ENCODE measurements at places on chromosomes 3 and 15.

GRCh38 chr15:88178631-88179030 lies 77.9 kb downstream of the NTRK3 start:
- DNase-seq, result no peak

GRCh38 chr15:79896131-79896633 lies 632 bp downstream of the MTHFS start:
- no peak for DNase-seq

- DNase-seq, result no peak
Measured at GRCh38 chr3:157375342-157375986, 61.2 kb upstream of the PTX3 start.

DNA sequence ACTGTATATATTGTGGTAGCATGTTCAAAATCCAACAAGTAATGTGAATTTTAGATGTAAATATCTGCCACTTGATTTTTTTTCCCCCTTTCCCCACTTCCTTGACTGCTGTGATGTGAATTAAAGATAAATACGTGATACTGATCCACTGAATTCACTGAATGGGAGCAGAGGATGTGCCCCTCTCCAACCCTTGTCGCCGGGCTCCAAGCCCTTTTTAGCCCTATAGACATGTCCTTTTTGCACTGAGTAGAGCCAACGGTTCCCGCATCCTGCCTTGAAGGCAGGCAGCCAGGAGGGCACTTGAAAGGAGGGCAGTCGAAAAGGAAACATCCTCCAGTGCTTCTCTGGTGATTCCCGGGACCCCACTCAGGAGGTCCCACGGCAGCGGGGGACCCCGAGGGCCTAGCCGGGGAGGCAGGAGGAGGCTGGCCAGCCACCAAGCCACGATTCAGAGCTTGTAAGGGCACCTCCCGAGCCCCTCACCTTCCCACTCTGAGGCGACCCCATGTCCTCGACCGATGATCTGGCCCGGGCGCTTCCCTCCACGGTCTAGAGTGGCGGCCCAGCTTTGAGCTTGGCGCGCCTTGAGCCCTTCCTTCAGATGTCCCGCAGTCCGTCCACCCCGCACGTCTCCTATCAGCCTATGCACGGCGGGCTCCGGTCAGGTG lies 901 bp upstream of the MANF start:
- no peak for DNase-seq

GRCh38 chr3:150741497-150742140 lies 21.4 kb downstream of the SIAH2 start:
- no peak for DNase-seq

- DNase-seq, result no peak
Measured at GRCh38 chr3:29167180-29167579, 113.7 kb upstream of the RBMS3 start.

DNA sequence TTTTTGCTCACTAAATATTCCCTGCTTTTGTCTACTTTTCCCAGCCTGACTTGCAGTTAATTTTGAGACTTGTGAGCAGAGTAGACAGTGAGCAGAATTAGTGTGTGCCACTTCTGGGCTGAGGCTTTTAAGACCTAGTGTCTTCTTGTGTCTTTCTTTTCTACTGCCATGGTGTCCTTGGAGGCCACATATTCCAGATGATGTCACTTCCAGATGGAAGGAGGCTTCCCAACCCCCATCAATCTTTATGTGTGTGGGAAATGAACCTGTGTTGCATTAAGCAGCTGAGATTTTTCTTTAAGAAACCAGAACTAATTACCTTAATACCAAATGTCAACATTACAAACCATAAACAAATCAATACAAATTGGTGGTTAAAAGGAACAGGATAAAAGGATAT lies 774.7 kb upstream of the ROBO1 start:
- no peak for DNase-seq

- no peak for DNase-seq
Measured at GRCh38 chr3:30343861-30344260, 262.5 kb upstream of the TGFBR2 start.

DNA sequence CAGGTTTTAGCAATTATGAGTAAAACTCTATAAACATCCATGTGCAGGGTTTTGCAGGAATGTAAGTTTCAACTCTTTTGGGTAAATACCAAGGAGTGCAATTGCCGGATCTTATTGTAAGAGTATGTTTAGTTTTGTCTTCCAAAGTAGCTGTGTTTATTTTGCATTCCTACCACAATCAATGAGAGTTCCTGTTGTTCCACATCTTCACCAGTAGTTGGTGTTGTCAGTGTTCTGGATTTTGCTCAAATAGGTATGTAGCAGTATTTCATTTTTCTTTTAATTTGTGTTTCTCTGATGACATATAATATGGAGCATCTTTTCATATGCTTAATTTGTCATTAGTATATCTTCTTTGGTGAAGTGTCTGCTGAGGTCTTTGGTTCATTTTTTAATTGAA lies 185.1 kb upstream of the GALNT15 start:
- no peak for DNase-seq

GRCh38 chr3:11910971-11911531 lies 64.4 kb upstream of the TAMM41 start:
- no peak for DNase-seq

- DNase-seq, result no peak
Measured at GRCh38 chr15:92438471-92438870, 44.8 kb downstream of the ST8SIA2 start.

DNA sequence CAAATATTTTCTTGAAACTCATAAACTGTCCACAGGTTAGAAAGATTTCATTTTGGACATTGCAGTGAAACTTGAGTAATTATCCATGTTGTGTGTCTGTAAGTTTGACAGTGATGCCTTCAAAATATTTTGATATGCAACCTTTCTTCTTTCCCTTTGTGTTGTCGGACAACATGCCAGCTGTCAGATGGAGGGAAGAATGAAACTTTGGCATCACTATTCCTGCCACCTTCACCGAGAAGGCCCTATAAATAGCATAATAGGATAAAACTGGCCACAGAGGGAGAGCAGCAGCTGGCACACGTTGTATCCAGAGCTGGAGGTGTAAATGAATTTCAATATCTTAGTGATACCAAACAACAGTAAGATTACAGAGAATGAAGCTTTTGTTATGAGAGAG lies 436.7 kb upstream of the CFAP20DC start:
- no peak for DNase-seq

DNA sequence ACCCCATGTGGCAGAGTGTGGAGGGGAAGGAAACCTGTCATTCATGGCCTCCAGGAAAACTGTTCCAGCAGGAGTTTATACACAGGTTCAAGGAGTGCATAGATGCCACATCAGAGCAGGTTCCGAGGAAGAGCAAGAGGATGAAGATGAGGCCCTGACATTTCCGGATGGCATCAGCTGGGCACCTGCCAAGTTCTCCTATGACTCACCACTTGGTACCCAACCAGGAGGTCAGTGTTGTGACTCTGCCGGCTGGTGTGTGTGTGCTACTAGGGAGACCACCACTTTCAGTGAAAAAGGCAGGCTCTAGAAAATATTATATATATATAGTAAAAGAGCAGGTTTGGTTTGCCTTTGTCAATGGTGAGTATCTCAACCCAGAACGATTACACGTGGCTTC lies 69.3 kb downstream of the NTRK3 start:
- DNase-seq, result no peak

DNA sequence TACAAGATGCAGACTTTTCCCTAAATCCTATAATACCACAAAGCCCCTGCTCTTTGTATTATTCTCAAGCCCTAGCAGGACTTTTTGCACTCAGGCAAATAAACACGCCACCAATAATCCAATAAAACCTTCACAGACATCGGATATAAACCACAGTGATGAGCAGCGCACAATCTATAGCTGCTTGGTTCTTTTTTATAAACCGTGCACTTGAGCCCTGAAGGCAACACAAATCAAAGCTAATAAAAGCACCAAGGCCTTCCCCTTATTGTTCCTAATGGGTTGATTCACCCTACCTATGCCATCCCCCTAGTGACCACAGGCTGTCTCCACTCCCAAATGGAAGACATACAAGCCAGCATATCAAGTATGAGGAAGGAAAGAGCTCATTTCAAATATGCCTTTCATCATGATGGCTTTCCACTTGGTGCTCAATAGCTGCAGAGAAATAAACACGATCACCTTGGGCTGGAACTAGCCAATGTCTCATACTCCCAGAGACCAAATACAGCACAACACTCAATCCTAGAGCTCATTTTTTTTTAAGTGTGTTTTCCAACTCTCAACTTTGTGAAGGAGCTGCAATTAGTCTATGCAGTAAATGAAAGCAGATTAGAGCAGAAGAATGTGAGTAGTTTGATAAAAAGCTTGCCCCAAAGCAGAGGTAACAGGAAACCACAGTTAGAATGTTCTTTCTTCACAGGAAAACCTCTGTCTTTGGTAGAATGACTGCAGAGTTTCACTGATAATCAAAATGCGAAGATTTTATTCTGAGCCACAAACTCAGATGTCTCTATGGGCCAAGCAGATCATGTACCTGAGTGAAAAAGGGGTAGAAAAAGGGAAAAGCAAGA lies 573.9 kb downstream of the AGBL1 start:
- no peak for DNase-seq

GRCh38 chr15:67085237-67085817 lies 19.9 kb downstream of the SMAD3 start:
- no peak for DNase-seq

DNA sequence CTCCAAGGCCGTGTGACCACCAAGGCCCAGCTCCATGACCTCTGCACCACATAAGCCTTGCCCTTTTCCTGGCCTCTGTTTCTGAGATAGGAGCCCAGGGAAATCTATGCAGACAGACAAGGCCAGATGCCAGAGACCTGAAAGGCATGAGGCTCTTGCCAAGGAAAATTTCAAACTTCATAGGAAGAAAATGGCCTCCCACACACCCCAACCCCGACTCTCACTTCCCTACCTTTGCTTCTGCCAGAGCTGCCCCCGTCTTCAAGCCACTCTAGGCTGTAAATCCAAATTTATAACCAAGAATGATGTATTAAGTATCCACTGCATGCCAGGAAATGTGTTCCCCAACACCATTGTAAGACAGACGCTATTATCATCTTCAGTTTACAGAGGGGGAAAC lies 65.5 kb upstream of the HRH1 start:
- no peak for DNase-seq

- DNase-seq, result no peak
Measured at GRCh38 chr3:89145995-89146394, 38.6 kb downstream of the EPHA3 start.

DNA sequence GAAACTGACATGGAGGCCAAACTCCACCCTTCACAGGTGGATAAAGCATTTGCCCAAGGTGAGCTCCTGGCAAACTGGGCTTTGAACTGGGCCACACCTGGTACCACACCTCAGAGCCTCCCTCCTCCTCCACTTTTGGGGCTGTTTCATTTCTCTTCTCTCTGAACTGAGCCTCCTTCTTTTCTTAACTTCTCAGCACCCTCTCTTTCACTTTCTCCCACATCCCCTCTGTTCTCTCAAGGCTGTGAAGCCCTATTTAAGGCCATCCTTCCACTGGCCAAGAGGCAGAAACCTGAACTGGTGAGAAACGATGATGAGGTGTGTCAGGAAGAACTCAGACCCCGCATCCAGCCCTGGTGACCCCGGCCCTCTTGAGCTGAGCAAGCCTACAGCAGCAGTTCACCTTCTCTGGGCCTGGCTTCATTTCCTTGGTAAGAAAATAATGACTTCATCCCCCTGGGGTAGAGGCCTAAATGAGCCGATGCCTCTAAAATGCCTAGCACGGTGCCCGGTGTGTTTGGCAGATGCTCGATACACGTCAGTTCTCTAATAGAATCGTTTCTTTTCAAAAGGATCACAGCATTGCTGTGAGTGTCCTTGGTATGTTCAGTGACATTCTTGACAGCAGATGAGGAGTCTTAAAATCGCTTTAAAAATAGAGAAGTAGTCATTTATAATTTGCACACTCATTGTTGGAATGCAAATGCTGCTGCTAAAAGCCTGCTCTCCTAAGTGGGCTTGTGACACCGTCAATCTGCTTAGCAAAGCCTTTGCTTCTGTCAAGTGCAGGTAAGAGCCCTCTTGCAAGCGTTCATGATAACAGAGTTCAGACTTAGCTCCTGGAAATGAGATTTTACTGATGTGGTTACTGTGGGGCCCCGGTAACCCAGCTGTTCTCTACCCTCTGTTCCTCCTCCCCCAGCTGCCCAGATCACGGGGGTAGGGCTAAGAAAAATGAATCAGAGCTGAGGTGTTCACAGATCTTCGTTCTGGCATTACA lies 97.7 kb upstream of the ATP2B2 start:
- no peak for DNase-seq

DNA sequence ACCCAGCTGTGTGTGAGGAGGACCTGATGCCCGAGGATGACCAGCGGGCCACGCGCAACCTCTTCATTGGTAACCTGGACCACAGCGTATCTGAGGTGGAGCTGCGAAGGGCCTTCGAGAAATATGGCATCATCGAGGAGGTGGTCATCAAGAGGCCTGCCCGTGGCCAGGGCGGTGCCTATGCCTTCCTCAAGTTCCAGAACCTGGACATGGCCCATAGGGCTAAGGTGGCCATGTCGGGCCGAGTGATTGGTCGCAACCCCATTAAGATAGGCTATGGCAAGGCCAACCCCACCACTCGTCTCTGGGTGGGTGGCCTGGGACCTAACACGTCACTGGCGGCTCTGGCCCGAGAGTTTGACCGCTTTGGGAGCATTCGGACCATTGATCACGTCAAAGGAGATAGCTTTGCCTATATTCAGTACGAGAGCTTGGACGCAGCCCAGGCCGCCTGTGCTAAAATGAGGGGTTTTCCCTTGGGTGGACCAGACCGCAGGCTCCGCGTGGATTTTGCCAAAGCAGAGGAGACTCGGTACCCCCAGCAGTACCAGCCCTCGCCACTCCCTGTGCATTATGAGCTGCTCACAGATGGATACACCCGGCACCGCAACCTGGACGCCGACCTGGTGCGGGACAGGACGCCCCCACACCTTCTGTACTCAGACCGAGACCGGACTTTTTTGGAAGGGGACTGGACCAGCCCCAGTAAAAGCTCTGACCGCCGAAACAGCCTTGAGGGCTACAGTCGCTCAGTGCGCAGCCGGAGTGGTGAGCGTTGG lies 1.5 kb downstream of the RBM15B start:
- DNase-seq, result no peak

DNA sequence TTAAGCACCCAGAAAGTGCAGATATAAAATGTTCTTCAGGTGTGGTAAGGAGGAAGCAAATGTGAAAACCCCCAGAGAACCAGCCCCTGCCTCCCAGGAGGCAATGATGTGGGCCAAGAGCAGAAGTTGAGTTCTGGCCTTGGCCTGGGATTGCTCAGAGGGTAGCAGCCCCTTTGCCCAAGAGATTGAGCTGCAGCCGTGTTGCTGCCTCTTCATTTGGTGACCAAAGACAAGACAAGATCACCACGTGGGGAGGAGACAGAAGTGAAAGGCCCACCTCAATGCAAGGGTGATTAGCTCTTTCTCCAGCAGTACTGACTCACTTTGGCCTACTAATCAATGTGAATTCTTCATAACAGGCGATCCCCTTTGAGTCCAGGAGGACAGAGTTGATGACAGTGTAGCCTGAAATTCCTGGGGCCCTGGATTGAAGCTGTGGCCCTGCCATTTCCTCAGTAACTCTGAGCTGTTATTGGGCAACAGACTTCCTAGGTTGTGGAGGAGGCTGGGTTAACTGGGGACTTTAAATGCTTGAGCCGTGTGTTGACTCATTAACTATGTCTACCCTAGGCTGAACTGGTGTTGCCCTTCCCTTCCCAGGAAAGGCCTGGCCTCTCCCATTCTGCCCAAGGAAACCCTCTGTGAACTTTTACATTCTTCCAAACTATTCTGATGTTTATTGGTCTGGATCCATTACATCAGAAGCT lies 86.5 kb downstream of the ST6GAL1 start:
- no peak for DNase-seq

GRCh38 chr3:172614340-172615274 lies 91.4 kb upstream of the TNFSF10 start:
- DNase-seq, result no peak

- no peak for DNase-seq
Measured at GRCh38 chr3:77746892-77747291, 707.0 kb downstream of the ROBO2 start.

GRCh38 chr3:177525414-177525813 lies 328.1 kb upstream of the TBL1XR1 start:
- no peak for DNase-seq
